Mucosa of gallbladder (tissue), 1 donor: ENCODE measurements at places on chromosomes 7 and 10.

GRCh38 chr10:78604721-78605120 is 464.0 kb upstream of the ZMIZ1 start:
- DNase-seq, result no peak

GRCh38 chr10:78588194-78588811 is 480.5 kb upstream of the ZMIZ1 start:
- peak; percentile 64 for DNase-seq

DNA sequence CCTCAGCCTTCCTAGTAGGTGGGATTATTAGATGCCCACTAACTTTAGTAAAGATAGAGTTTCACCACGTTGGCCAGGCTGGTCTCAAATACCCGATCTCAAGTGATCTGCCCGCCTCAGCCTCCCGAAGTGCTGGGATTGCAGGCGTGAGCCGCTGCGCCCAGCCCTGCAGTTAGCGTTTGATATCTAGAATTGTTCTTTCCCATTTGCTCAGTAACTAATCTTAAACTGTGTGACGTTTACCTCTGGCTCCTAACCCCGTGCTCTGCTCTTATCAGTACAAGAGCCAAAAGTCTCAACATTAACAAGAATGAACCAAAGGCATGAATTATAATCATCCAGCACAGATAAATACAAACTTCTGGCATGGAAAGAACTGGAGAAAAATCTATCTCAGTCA is 47.4 kb downstream of the IGF2BP3 start:
- DNase-seq, result no peak

DNA sequence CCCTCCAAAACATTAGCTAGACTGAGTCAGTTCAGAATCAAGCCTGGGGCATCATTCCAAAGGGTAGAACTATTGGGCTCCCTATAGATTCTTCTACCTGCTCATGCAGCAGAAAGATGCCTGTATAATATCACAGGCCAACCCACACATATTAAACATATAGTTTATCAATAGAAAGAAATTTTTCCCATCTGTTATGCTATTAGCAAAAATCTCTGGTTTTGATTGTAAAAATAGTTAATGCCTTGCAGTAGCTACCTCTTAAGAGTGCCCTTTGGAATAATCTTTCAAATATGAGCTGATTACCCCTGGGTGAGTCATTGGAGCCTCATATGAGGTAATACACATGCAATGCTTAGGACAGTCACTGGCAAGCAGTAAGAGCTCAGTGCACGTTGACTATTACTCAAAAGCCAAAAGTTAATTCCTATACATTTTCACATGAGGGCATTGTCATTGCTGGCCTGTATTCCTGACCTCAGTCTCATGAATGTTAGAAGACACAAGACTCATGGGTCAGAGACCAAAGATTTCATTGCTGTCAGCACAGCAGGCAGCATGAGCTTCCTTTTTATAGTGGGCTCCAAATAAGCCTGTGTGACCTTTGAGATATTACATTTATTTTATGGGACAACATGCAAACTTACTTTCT is 180.0 kb downstream of the FGFR2 start:
- DNase-seq, result no peak

GRCh38 chr10:3192856-3193635 is 20.5 kb upstream of the PITRM1 start:
- DNase-seq, result peak; percentile 56

GRCh38 chr7:149741629-149742028 is 31.8 kb downstream of the ZNF467 start:
- DNase-seq, result no peak

DNA sequence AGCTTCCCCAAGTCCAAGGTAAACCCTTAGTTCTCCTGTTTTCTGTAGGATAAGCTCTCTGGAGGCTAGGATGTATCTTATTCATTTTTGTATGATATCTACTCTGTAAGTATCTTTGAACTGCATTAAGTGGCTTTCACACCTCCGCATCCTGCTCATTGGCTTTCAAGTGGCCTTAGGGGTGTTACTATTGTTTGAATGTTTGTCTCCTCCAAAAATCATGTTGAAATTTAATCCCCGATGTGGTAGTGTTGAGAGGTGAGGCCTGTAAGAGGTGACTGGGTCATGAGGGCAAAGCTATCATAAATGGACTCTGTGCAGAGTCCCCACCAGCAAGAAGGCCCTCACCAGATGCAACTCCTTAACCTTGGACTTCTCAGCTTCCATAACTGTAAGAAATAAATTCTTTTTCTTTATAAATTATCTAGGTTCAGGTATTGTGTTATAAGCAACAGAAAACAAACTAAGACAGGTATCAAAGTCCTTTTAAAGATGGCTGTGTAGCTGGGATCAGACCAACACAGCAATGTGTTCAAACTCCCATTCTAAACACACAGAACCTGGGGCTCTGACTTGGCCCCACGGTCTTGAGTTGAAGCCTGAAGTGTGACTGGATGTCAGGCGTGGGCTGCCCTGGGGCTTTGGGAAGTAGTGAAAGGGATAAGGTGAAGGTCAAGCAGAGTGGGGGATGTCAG is 25.9 kb downstream of the TBXAS1 start:
- DNase-seq, result no peak

- no peak for DNase-seq
Measured at GRCh38 chr10:12533151-12533550, 183.8 kb downstream of the CAMK1D start.

GRCh38 chr7:151769188-151769821 is 107.6 kb downstream of the PRKAG2 start:
- no peak for DNase-seq

DNA sequence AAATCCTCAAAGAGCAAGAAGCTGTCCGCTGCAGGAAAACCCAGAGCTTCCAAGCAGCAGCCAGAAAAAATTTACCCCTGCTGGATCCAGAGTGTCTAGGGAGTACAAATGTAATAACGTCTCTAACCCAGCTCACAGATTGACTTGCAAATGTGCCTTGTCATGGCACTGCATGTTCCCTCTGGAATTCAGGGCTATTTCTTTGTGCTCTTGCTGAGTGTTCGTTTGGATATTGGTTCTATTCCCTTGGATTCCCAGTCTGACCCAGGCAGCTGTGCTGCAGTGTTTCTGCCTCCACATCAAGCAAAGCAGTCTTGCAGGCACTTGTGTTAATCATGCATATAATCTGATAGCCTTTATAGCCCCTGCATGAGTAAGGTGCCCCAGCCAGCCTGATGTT is 209.9 kb upstream of the GHITM start:
- DNase-seq, result no peak

GRCh38 chr10:24723788-24724380 is at the start of gene ARHGAP21:
Gene ARHGAP21, minus strand, starts transcription at chr10:24723887. Its CDS starts 1,988 bp downstream, at chr10:24721899.
- DNase-seq, result peak; percentile 71

- DNase-seq, result no peak
Measured at GRCh38 chr7:2710286-2710655, 22.3 kb downstream of the AMZ1 start.

- no peak for DNase-seq
Measured at GRCh38 chr10:83603708-83604107, 535.6 kb upstream of the GHITM start.

DNA sequence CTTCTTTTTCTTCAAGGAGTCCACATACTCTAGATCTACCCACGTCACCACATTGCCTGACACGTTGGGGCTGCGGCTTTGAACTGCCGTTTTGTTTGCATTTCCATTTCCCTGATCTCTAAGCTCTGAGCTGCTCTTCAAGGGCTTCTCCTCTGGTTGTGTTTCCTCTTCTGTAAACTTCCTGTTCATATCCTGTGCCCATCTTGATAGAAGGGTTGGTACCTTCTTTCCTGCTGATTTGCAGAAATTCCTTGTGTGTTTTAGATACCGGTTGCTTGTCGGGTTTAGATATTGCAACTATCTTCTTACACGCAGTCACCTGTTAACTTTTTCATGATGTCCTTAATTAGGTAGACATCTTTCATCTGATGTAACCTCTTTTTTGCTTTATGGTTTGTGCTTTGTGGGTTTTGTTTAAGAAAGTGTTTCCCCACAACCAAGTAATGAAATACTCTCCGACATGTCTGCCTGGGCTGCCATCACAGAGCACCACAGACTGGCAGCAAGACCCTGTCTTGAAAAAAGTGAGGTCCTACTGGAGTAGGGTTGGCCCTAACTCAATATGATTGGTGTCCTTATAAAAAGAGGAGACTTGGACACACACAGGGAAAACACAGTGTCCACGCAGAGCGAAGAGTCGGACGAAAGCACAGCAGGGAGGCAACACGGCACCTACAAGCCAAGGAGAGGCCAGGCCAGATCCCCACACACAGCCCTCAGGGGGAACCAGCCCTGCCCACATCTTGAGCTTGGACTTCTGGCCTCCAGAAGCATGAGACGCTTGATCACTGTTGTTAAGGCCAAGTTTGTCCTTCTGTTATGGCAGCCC is 99.1 kb upstream of the PDGFA start:
- peak; percentile 35 for DNase-seq

- no peak for DNase-seq
Measured at GRCh38 chr7:5302577-5302976, 19.8 kb downstream of the SLC29A4 start.

GRCh38 chr10:7697426-7697825 is 5.7 kb upstream of the ITIH2 start:
- DNase-seq, result peak; percentile 20

GRCh38 chr7:3404501-3404900 is 103.4 kb downstream of the SDK1 start:
- no peak for DNase-seq

- DNase-seq, result no peak
Measured at GRCh38 chr7:77813180-77813579, 14.6 kb downstream of the PHTF2 start.

DNA sequence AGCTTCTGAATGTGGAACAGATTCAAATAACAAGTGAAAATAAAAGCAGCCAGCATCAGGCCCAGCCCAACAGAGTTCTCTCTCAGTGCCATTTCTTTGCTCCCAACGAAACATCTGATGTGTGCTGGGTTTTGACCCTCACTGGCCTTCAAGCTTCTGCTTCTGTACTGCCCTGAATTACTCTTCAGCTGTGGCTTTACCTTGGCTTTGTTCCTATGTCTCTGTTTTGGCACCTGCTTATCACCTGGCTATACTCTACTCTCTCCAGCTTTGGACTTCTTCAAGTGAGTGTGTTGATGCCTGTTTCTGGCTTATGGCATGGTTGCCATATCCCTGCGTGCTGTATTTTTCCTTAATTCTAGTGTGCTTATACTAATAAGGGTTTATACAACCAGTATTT is 768.3 kb downstream of the SORCS1 start:
- no peak for DNase-seq

DNA sequence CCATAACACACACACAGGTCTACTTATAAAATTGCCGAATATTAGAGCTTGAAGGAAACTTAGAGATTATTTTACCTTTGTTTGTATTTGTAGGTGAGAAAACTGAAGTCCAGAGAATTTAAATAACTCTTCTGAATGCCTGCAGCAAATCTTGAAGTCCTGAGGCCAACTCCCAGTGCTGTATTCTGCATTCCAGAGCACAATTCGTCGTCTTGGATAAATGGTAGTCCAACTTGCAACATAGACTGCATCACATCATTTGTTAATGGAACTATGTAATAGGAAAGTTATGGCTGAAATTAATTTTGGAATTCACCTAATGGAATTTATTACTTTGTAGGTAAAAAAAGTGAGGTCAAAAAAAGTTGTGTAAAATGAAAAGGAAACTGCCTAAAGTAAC is 37.3 kb upstream of the SEMA3D start:
- no peak for DNase-seq

DNA sequence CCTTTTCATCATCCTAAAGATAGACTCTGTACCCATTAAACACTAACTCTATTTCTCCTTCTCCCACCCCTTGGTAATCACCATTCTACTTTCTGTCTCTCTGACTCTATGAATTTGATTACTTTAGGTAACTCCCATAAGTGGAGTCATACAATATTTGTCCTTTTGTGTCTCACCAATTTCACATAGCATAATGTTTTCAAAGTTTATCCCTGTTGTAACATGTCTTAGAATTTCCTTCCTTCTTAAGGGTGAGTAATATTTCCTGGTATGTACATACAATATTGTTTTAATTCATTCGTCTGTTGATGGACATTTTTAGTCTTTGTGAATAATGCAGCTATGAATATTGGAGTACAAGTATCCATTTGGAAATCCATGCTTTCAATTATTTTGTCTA is 50.9 kb upstream of the CDCA7L start:
- DNase-seq, result no peak

DNA sequence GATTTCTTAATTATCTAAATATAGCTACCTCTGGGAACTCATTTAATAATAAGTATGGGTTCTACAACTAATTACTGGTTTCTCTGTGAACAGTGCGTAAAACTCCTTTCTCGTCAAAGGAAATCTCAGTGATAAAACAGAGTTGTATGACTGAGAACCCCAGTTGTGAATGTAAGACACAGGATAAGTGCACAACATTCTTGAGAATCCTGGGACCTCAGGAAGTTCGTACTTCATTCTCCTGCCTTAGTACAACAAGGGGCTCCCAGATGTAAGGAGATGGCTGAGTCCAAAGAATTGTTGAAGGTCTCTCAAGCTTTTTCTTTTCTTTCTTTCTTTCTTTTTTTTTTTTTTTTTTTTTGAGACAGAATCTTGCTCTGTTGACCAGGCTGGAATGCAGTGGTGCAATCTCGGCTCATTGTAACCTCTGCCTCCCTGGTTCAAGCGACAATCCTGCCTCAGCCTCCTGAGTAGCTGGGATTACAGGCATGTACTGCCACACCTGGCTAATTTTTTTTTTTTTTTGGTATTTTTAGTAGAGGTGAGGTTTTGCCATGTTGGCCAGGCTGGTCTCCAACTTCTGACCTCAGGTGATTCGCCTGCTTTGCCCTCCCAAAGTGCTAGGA is 12.5 kb downstream of the DENND10 start:
- DNase-seq, result no peak

DNA sequence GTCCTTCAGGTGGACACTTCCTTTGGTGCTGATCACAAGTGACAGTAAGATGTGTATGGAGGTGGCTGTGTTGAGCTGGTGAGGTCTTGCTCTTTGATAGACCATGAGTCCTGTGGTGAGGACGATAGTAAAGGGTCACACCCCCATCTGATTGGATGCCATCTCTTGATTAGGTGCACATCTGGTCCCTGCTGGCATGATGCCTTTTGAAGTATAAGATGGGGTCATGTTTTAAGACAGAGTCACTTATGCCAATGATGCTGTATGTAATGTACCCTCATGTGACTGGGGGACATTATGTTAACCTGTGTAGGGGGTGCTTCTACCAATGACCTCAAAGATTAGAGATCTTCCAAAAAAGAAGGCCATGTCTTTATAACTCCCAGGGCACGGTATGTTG is 644.6 kb downstream of the ACTR3B start:
- no peak for DNase-seq

DNA sequence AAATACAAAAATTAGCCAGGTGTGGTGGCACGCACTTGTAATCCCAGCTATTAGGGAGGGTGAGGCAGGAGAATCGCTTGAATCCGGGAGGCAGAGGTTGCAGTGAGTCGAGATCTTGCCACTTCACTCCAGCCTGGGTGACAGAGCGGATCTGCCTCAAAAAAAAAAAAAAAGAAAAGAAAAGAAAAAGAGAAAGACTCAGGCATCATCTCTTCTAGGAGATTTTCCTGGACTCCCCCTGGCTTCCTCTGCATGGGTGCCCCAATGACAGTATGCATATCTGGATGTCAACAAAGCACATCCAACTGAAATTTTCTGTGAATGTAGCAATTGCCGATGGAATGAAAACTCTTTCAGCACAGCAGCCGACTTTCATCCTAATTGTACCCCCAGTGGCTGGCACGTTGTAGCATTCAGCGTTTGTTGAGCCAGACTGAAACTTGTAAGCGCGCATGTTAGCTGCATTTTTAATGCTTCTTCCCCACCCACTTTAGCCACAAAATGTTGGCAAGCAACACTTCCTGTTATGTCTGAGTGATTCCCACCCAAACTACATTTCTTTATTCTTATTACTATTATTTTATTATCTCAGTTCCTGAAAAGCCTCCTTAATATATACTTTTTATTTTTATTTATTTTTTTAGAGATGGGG is 70.2 kb downstream of the PRTFDC1 start:
- peak; percentile 24 for DNase-seq

- no peak for DNase-seq
Measured at GRCh38 chr10:93911866-93912265, 18.1 kb downstream of the SLC35G1 start.
